ENCODE measurements at places on chromosomes 5 and 9.
A peak's percentile ranks its signal among the peaks of the same experiment; 100 is the strongest.

DNA sequence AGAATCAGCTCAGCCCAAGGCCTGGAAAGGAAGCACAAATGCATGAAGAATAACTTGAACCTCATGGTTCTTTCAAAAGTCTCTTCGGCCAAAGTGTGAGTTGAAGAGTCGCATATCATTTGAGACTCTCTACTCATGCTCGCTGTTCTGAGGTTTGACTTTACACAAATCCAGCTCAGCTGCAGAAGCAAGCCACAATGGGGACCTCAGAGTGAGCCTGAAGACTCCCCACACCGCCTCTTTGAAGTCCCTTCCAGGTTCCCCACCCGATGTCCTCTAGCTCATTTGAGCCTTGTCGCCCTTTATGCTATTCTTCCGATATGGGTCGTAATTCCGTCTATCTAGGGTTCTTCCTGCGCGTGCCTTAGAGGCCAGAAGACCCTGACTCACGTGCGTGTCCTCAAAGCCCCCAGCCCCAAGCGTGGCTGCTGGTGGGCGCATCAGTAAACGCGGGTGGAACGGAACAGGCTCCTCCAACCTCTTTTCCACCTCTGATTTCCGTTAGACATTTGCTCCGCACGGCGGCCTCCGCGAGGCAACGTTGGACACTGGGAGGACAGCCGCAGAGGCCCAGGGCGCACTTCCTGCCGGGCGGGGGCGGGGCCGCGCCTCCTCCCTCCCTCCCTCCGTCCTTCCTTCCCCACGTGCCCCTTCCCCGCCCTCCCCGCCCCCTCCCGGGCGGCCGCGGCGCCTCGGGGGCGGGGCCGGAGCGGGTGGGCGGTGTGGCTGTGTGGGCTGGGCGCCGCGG is at the start of gene SNX30:
TSS of gene SNX30 (plus strand) at position 745 of the 748 bp plus-strand sequence. CDS start 242 bp downstream, outside the sequence.
- DNase-seq = peak; percentile 81

DNA sequence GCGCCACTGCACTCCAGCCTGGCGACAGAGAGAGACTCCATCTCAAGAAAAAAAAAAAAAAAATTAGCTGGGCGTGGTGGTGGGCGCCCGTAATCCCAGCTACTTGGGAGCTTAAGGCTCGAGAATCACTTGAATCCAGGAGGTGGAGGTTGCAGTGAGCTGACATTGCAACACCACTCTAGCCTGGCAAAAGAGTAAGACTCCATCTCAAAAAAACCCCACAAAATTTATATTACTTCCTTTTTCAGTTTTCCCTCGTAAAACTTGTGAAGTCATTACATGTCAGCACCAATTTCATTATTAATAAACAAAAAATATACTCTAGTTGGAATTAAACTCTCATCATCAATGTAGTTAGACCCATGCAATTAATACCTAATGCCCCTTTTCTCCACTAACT is 43.9 kb downstream of the SHLD3 start:
- no peak for DNase-seq

DNA sequence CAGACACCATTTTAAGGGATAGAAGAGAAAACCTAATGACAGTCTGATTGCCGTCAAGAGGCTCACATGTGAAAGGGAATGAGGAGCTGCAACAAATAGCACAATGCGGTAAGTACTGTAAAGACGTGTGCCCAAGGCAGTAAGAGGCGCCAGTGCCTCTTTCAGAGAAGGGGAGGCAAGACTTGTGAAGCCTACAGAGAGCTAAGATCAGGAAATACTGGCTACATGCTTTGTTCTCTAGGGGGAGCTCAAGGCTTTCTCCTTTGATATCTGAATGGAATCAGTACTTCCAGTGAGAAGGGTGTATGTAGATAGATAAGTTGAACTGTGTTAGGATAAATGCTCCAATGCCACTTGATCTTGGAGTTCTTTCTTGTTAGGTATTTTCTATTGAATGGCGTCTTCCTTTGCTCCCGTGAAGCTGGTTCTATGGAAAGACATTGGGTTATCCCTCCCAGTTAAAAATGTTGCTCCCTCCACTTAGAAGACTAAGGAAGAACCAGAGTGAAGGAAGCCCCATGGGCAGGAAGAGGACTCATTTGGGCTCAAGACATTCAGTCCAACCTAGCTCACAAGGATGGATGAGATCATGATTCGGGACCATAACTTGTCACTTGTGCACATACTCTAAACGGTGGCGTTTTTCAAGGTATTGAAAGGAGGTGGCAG is 23.5 kb upstream of the ALDOB start:
- peak; percentile 24 for DNase-seq

- no peak for DNase-seq
Measured at GRCh38 chr9:1057910-1058309, 7.8 kb downstream of the DMRT2 start.

DNA sequence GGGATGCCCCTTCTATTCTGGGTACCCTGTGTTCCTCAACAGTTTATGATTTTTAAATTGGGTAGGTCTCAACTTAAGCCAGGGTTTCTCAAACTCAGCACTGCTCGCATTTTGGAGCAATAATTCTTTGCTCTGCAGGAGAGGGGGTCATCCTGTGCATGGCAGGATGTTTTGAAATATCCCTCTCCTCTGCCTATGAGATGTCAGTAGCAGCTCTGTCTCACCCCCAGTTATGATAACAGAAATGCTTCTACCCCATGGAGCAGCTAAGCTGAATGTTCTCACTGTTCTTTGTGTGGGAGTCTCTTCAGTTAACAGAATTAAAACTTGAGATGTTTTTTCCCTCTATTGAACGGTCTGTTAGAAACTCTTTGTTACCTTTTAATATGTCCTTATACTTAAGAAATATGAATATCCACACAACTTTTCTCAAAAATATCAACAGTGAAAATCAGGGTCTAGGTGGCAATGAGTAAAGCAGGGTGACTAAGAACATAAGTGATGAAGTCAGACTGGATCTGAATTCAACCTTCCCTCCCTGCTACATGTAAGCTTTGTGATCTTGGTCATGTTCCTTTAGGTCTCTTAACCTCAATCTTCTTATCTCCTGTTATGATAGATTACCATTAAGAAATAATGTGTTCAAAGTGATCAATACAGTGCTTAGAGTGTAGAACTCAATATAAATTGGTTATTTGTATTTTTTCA is 89.0 kb downstream of the CAMK4 start:
- DNase-seq = no peak

DNA sequence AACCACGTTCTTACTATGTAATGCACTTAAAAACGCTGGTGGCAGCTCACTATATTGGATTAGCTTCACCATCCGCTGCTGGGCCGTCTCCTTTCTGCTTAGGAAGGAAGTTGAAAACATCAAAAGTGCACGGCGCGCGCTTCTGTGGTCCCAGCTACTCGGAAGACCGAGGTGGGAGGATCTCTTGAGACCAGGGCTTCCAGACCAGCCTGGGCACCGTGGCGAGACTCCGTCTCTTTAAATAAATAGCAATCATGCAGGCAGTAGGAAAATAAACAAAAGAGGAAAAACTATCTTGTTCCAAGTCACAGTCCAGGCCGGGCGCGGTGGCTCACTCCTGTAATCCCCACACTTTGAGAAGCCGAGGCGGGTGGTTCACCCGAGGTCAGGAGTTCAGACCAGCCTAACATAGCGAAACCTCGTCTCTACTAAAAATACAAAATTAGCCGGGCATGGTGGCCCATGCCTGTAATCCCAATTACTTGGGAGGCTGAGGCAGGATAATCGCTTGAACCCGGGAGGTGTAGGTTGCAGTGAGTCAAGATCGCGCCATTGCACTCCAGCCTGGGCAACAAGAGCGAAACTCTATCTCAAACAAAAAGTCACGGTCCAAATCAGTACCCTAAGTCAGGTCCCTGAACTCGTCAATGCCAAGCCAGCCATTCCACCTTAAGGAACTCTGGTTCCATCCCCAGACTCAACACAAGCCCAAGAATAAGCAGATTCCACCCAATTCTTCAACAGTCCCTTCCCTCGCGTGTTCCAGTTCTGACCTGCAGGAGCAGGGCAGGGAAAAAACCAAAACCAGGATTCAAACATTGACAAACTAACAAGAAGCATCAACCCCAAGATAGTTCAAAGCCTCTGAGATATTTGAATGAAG is 1.0 kb upstream of the GOLGA1 start:
- DNase-seq = peak; percentile 77

DNA sequence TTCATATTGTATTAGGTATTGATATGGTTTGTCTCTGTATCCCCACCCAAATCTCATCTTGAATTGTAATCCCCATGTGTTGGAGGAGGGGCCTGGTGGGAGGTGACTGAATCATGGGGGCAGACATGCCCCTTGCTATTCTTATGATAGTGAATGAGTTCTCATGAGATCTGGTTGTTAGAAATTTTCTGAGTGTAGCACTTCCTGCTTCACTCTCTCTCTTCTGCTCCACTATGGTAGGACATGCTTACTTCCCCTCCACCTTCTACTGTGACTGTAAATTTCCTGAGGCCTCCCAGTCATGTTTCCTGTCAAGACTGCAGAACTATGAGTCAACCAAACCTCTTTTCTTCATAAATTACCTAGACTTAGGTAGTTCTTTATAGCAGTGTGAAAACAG is 187.4 kb upstream of the SLC24A2 start:
- peak; percentile 39 for DNase-seq

DNA sequence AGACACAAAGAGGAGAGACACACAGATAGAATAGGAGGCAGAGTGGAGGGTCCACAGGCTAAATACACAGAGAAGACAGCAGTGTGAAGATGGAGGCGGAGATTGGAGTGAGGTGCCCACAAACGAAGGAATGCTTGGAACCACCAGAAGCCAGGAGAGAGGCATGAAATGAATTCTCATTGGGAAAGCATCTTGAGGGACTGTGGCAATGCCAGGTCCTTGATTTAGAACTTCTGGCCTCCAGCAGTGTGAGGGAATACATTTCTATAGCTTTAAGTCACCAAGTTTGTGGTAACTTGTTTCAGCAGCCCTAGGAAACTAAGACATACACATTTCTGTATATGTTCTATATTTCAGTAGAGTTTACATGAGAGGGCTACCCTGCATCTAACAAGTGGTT is 396.6 kb upstream of the ZNF608 start:
- DNase-seq = no peak

- no peak for DNase-seq
Measured at GRCh38 chr5:8788246-8788645, 757.6 kb downstream of the SEMA5A start.

DNA sequence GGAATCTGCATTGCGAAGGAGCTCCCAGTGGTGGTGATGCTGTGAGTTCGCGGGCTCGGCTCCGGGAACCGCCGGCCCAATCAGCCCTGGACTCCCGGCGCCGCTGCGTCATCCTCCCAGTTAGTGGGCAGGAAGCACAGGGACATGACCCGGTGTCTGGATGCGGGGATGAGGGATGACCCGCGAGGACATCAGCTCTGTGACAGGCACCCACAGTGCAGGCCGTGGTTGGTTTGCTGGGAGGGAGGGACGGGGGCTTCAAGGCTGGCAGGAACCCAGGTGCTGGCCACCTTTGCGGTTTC is 996 bp downstream of the NXNL2 start:
- DNase-seq = no peak

DNA sequence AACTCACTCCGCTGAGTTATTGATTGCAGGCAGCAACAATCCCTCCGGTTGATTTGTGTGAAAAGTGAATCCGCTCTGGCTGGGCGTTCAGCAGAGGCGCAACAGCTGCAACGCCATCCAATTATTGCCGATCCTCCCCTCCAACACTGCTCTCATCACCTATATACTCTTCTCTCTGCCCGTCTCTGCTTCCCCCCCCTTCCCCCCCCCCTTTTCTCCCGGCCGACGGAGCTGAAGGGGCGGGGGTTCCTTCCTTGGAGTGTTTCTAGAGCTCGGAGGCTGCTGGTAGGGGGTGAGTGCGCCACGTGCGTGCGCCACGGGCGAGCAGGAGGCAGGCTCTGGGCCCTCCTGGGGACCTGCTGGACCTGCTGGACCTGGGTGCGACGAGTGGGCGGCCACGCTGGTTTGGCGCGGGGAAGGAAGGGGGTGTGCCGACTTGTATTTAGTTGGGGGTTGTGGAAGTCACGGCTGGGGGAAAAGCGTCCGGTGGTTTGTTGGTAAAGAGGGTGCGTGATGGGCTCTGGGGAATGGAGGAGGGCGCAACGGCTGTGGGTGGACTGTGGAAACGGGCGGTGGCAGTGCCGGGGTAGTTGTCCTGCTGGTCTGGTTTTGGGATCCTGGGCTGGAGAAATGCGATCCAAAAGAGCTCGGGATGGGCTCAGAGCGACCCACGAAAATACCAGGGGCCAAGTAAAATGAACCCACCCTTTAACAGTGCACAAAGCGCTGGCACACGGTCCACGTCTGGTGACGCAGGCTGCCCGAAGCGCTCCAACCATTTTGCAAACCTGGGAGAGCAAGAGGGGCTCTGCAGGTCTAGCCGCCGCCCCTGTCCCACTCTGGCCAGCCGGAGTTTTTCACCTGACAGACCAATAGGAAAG is 6.4 kb upstream of the MEF2C start:
- DNase-seq = no peak

DNA sequence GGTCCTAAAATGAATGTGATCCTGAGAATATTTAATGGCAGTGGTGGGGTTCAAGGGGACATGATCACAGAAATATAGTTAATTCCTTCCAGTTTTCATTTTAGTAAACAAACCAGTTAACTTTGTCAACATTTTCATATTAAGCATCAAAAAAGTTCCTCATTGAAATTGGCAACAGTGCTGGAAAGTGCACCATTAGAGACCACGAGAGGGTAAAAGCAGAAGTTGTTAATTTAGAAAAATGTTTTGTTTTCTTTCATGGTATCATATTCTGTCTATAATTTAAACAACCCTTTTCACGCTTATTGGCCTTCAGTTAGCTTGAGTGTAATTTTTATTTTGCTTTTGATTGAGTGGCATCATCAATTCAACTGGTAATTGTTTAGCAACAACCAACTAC is 11.9 kb downstream of the GIN1 start:
- no peak for DNase-seq

DNA sequence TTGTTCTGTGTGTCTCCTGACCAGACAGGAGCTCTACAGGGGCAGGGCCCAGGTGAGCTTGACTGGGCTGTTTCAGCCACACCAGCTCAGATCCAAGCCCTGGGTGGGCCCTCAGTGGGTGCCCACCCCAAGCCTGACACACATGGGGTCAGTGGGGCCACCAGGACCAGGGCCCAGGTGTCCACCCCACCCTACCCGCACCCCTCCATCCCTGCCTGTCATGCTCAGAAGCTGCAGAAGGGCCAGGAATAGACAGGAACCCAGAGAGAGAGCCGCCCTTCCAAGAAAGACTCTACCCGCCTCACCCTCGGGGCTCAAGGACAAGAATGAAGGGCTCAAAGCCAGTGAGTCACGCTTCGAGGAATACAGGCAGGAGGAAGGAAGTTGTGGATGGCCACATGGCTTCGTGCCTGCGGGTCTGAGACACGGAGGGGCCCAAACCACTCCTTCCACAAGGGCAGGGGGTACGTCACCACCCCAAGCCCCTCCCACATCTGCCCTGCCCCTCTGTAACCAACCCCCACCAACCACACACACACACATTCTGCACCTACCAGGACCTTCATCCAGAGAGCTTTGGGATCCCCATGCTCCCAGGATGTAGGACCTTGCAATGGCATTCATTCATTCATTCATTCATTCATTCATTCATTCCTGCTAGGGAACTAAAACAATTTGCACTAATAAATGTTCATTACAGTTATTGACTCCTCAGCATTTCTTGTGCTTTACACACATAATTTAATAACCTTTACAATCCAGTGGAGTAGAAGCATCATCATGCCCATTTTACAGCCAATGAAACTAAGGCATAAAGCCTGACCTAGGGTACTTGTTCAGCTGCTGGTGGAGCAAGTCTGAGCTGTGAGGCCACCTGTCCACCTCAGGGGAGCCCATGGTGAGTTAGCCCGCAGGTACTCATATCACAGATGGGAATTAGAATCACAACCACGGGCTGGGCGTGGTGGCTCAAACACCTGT is 55.9 kb upstream of the STXBP1 start:
- DNase-seq = peak; percentile 82
